Urinary bladder (tissue), 4 donors: ENCODE measurements at places on chromosomes 11 and 22.

DNA sequence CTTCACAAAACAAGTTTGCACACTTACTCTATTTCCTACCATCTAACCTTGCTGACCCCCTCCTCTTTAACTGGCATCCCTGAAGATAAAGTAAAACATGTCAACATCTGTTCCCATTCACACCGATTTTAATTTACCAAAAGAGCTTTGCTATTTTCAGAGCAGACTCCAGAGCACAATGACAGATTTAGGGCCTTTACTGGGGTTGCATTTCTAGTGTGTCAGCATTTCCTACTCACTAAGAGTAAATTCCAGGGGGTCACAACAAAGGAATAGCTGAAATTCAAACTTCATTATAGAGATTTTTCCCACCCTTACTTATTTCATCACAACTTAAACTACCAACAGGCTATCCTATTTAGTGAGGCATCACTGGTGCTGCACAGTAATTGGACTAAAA lies 60.8 kb downstream of the SOX6 start:
- no peak for DNase-seq

DNA sequence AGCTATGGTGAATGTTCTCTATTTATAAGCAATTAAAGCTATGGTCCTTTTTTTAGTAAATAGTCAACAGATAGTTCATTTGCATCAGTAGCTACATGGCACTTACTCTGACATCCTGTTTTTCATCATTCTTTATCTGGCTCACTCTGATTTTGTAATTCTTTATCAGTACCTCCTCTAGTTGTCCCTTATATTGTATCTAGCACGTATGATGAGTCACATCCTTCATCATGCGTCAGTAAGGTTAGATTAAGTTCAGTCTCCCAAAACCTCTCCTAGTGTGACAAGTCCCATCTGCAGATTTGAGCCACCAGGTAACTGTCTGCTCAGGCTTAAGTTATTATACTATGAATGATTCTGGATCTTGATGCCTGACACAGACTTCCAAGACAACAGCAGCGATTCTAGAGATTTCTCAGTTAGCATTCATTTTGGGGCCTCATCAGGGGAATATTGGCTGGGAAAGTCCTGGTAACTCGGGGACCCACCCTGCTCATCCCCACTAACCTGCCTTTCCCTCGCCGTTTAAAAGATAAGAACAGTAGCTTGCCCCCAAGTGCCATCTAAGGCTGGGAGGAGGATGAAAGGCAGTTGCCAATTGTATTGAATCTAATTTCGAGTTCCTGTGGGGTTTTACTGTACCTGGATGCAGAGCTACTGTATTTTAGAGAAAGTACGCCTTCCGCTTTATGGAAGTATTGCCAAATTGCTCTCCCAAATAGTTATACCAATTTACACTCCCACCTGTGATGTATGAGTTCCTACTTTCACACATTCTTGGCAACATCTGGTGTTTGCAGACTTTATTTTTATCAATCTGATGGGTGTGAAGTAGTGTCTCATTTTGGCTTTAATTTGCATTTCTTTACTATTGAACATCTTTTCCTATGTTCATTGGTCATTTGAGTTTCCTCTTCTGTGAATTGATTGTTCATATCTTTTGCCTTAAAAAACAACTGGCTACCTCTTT lies 55.9 kb downstream of the ZC3H12C start:
- DNase-seq: no peak

DNA sequence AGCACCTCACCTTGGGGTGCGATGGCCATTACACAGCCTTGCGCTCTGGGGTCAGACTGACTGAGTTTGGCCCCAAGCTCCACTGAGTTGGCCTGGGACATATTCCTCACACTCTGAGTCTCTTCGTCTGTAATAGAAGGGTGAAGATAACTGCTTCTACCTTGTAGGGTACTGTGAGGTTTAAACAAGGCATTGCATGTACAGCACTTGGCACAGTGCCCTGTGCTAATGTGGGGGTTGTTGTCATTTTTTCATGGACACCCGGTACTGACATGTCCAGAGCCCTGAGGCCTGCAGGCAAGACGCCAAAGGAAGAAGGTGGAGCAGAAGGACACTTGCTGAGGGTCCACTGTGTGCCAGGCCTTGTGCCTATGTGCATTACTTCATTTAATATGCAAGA lies 50.7 kb downstream of the OTOG start:
- no peak for DNase-seq

GRCh38 chr11:2139123-2139521 lies at the start of gene IGF2:
Gene IGF2 (minus strand): TSS chr11:2139389. CDS start chr11:2135523, 3,866 bp downstream.
- no peak for DNase-seq

DNA sequence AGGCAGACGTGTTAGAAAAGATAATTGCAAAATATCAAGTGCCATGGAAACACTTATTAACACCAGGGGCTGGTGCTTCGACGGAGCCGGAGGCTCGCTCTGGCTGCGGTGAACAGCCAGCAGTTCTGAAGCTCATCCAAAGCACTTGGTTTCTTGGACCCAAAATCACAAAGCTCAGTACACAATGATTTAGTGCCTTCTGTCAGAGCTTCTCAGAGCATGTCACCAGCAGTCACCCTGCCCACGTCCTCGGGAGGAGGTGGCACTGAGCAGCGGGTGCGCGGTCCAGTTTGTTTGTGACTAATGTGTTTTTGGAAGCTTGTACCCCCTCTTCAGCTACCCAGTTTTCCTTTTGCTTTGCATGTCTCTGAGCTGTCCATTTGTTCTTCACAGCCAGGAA lies 58.7 kb upstream of the KIRREL3 start:
- no peak for DNase-seq

GRCh38 chr11:69244266-69244665 lies 49.7 kb upstream of the MYEOV start:
- no peak for DNase-seq

GRCh38 chr11:78576549-78577097 lies 2.0 kb upstream of the NARS2 start:
- DNase-seq: no peak

GRCh38 chr22:48139776-48140175 lies 1377.3 kb downstream of the TBC1D22A start:
- DNase-seq: no peak

DNA sequence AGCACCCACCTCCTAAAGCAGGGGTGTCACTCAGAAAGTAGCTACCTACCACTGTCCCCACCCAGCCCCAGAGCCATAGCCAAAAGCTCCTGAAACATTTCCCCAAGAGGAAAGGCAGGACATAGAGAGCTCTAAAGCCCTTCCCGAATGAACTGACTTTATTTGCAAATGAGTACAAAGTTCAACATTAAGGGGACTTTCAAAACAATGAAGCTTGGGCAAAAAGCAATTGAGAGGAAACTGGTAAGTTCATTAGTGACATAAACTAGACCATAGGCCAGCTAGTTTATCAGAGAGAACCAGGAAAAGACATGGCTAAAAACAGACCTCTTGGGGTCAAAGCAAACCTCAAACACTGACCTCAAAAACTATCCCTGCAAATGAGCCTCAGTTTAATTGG lies 72.7 kb downstream of the IGLL5 start:
- no peak for DNase-seq

DNA sequence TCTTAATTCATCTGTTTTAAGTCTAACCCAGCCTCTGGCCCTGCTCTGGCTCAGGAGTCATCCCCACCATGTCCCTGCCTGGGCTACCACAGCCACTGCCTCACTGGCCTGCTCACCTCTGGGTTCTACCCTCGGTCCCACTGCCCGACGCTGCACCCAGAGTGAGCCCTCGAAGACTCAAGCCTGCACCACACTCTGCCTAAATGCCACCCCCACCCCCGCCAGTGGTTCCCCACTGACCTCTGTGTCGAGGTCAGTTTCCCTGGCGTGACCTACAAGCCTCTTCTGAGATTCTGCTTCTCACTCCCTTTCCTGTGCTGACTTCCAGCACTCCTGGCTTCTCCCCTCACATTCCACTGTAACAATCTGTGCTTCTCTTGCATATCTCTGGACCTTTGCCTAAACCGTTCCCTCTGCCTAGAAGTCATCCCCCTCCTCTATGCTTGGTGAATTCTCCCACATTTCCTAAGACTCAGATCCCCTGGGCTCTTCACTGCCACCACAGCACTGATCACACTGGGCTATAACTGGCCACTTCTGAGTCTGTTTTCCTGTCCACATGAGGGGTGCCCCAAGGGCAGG lies 12.5 kb upstream of the PDE2A start:
- no peak for DNase-seq

GRCh38 chr11:75924966-75925784 lies 110.2 kb downstream of the UVRAG start:
- DNase-seq: no peak

DNA sequence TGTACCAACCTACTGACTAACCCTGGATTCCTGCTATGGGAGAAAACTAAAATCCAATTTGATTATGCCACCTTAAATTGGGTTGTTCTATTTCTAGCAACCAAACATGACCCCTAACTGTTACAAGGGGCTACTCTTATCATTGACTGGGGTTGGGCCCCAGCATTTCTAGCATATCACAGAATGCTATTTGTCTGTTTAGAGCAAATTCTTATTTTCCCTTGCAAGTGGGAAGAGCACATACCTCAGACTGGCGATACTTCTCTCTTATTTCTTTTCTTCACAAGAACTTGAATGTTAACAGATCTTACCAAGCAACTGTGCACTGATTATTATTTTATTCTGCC lies 93.7 kb downstream of the C11orf58 start:
- DNase-seq: no peak

GRCh38 chr11:57800444-57801182 lies 39.0 kb downstream of the CTNND1 start:
- peak; percentile 79 for DNase-seq

DNA sequence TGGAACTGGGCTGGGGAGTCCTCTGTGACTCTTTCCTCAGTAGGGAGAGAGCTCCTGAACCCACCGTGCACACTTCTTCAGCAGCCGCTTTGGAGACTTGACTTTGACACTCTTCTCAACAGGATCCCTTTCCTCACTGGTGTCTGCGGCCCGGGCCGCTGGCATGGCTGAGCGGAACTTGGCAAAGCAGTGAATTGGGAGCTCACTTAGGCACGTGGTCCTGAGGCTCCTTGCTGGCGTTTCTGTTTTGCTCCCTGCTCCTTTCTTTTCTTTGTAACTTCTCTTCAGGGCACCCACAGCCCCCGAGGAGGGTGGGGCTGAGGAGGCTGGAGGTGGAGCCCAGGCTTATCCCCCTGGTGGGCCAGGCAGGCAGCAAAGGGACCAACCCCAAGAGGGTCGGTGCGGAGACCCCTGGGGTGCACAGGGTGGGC lies 8.4 kb upstream of the KCNQ1OT1 start:
- DNase-seq: no peak

DNA sequence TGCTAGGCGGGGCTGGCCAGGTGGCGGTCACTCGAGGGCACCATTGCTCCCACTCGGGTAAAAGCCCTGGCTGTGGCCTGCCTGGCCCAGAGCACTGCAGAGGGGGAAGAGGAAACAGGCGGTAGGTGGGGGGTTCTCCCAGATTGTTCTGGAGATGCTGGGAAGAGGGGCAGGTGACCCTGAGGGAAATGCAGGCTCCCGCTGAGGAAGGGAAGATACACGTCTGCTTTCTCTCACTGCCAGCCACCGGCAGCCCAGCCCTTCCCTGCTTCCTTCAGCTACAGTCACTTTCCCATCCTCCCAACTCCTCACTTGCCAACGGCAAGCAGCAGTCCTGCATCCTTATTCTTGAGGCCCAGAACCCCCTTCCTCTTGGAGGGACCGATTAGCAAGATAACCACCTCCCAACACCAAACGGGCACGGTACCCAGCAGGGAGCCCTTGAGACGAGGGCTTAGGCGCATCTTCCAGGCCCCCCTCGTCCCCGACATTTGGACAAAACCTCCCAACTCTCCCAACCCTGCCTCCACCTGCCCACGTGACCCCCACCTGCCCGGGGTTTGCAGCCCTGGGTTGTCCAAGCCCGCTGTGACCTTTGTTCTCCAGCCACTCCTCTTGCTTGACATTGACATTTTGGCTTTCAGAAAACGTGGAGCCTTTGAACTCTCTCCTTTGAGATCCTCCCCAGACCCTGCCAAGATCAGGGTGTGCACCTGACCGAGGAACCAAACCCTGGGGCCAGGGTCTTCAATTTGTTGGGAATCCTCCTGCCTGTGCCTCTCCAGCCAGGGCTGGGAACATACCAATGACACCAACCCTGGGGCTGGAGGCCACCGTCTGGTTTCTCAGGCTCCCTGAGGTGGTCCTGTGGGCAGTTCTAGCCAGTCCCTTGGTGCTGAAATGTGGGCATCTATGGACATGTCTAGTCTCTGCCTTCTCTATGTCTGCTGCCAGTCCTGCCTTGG lies 48.8 kb upstream of the TTLL12 start:
- DNase-seq: no peak

DNA sequence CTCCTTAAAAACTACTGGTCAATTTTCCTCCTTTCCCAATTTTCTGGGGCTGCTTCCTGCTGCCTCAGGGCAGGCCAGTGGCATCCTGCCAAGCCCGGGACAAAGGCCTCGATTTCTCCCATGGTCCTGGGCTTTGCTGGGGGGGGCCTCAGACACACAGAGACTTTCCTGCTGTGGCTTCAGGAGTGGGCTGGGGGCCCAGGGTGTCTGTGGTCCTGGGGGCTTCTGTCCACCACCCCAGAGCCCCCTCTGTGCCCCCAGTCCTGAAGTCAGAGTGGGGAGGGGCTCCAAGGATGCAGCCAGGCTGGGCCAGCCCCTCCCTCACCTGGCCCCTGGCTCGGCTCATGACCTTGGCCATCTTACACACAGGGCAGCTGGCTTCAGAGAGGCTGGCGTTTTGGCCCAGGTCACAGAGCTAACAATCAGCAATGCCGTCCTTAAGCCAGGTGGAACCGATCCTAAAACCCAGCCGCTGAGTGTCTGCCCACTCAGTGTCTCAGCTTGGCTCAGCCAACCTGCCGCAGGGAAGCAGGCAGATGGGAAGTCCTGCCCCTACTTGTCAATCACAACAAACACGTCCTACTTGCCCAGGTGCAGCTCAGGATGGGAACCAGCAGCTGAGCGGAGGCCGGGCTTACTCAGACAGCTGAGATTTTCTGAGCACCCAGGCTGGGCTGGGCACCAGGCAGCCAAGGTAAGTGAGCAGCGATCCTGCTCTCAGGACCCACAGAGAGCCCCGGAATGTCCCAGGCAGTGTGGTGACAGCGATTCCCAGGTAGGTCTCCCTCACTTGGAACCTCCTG lies 34.6 kb downstream of the OSBPL5 start:
- no peak for DNase-seq

GRCh38 chr11:117185736-117186430 lies 7.3 kb downstream of the SIDT2 start:
- DNase-seq: no peak
